ENCODE measurements at places on chromosomes 6 and 20. TPM values are rescaled to one million over a fixed set of nuclear protein-coding genes. Genes with fewer than 3 reads are reported as not detected.

The POM121L2 gene
- total RNA-seq: not detected

The DPPA5 gene
- not detected for total RNA-seq

The ADGB gene
- 0.22 TPM for total RNA-seq

The ABHD16B gene
- total RNA-seq: 0.35 TPM

The CST7 gene
- 2.0 TPM for total RNA-seq

The RTEL1 gene
- 52.8 TPM for total RNA-seq

The BHLHE23 gene
- total RNA-seq: not detected

The TRIM15 gene
- total RNA-seq: not detected

The GHRH gene
- total RNA-seq: not detected

The CITED2 gene
- 49.3 TPM for total RNA-seq

The ARMC12 gene
- total RNA-seq: 0.53 TPM

The ZNF76 gene
- total RNA-seq: 47.9 TPM

All from dorsolateral prefrontal cortex (tissue), 122 donors.